ENCODE measurements at places on chromosomes 1 and 21. TPM values are rescaled to one million over a fixed set of nuclear protein-coding genes. Genes with fewer than 3 reads are reported as not detected.

The PDPN gene
- 19.5 TPM for total RNA-seq

The SLC44A5 gene
- 1.0 TPM for total RNA-seq

The IL19 gene
- not detected for total RNA-seq

GRCh38 chr1:206005778-206006180, 2.6 kb upstream of the RAB7B start:
- no peak overlapping the region for H3K27ac ChIP-seq
- no peaks in the 10 kb centered on the region for H3K27me3 ChIP-seq
- no peak overlapping the region for H3K4me3 ChIP-seq
- peak; percentile 73 for DNase-seq

- H3K4me3 ChIP-seq, result no peak overlapping the region
- H3K27me3 ChIP-seq, result no peaks in the 10 kb centered on the region
- DNase-seq, result no peak
- no peak overlapping the region for H3K27ac ChIP-seq
- H3K36me3 ChIP-seq, result no peaks in the 10 kb centered on the region
Observed at GRCh38 chr1:5733596-5733995, 258.6 kb downstream of the NPHP4 start.
